ENCODE measurements at places on chromosomes 5 and 9.

DNA sequence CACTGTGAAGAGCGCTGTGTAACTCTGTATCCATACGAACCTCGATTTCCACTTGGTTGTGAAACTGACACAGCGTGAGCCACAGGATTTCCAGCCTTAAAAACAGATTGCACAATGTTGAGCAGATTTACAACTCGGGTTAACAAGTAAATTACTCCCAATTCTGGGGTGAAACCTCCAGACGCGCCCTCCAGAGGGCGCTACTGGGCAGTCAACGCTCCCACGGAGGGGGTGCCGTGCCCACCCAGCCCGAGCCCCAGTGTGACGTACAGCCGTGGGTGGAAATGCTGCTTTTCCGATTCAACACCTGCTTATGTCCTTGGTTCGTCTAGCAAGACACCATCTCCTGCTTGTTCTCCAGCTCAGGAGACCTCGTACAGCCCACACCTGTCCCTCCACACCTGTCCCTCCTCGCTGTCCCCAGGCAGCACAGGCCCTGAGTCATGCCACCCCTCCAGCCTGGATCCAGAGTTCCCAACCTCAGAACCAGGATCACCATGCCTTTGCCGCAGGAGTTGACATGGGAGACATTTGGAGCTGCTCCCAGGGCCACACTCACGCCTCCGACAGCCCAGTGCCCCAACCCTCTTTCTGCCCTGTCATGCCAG, 34.4 kb upstream of the SLC6A3 start:
- no peak for DNase-seq

DNA sequence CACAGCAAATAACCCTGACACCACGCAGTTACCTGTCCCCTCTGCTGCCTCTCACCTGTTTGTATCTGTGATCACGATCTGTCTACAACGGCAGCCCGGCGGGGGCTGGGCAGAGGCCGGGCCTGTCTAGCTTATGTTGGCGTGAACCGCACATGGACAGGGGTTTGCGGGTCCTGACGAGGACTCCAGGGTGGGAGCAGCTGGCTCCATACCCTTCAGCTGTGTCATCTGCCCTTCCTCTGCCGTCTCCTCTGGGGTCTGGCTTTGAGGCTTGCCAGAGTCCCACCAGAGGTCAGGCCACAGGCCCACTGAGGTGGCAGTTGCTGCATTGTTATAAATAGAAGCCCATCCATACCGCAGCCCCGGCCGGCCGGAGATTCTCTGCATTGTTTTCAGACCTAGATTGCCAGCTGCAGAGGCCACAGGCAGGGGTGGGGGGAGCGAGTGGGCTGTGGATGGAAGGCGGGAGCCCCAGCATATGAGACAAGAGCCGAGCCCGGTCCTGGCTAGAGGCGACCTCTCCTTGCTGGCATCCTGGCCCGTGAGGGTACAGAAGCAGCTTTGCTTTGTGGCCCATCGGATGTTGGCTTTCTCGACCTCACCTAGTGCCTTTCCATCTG, 37.8 kb downstream of the FAM78A start:
- no peak for DNase-seq

- DNase-seq = no peak
Observed at GRCh38 chr9:132144708-132145365, 17.0 kb upstream of the NTNG2 start.

DNA sequence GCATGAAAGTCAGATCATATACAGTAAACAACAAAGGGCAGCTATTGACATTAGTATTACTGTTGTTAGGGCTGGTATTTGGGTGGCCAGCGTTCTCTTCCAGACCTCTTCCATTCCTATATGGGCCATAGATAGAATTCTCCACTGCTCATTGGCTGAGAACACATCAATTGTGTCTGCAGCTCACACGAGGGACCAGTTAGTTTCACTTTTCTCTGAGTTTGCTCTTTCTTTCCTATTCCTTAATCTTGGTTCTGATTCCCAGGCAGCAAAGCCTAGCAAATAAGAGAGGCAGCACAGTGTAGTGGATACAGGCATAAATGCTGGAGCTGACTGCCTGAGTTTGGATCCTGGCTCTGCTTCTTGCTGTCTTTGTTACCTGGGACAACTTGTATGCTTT, 476.4 kb downstream of the SPOCK1 start:
- no peak for DNase-seq

DNA sequence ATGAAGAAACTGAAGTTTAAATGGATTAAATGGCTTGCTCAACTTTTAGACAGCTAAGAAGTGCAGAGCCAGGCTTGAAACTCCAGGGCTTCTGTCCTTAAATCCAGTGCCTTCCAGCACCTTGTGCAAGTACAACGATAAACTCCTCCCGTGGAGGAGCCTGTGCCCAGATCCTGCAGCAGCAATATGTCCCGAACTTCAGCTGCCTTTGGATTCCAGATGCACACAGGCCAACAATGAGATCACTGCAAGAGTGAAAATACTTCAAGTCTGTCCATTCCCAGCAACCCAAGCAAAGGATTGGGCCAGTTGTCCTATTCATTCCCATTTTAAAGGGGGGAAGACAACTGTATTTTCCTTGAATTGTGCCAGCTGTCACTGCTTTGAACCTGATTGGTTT, 199.6 kb downstream of the CRB2 start:
- no peak for DNase-seq
